WTC11 (cell line): ENCODE measurements at places on chromosomes 16 and 17. TPM values are rescaled to one million over a fixed set of nuclear protein-coding genes. Genes with fewer than 3 reads are reported as not detected.
A peak's percentile ranks its signal among the peaks of the same experiment; 100 is the strongest.

DNA sequence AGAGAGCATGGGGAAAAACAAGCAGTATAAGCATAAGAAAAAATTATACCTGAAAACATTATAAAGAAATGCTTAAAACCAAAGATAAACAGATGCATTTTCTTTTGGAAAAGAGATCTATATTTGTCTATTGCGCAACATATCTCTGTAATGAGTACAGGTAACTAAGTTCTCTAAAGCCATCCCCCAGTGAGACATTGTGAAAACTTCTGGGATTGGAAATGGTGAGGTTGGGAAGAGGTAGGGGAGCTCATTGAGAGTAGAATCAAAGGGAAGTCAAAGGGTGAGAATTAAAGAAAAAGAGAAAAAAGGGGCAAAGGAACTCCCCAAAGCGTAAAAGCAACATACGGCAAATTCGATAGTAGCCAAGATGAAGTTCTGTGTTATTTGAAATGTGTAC is 257.9 kb upstream of the RBFOX1 start:
- no peak for DNase-seq
- H3K27me3 ChIP-seq, result peaks cover 6% of the 10 kb centered on the region; the same call in 1 of the 2 replicates
- H3K4me3 ChIP-seq, result no peak overlapping the region
- H3K4me1 ChIP-seq, result no peaks in the 10 kb centered on the region

GRCh38 chr17:71983828-71984227 is 137.0 kb upstream of the SOX9 start:
- H3K36me3 ChIP-seq, result no peaks in the 10 kb centered on the region
- no peak overlapping the region for H3K4me3 ChIP-seq
- H3K4me1 ChIP-seq, result no peaks in the 10 kb centered on the region
- DNase-seq, result no peak

DNA sequence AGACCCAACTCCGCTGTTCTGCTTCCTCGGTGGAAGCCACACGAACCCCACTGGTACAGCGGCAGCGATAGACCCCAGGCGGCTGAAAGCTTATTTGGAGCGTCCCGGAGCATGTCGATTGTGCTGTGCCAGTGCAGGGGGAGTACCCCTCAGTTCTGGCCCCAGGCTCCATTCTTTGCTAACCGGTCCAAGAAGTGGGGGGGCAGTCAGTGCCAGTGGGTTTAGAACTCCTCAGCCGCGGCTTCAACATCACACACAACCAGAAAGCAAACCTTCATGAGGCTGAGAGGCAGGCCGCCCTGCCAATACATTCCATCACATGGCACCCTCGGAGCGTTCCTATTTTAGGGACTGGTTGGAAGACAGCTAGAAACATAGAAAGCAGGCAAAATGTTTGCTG is 1.7 kb upstream of the MNT start:
- H3K27ac ChIP-seq, result peak overlapping the region; percentile 85
- H3K4me1 ChIP-seq, result peaks cover 18% of the 10 kb centered on the region
- no peak for DNase-seq

- H3K4me1 ChIP-seq, result peaks cover 19% of the 10 kb centered on the region; the same call in 1 of the 2 replicates
- H3K27me3 ChIP-seq, result peaks cover 6% of the 10 kb centered on the region; the same call in 1 of the 2 replicates
- H3K4me3 ChIP-seq, result no peak overlapping the region
Measured at GRCh38 chr16:19482291-19482690, 39.6 kb downstream of the GDE1 start.

- peaks cover 24% of the 10 kb centered on the region for H3K4me1 ChIP-seq
- H3K4me3 ChIP-seq, result peak overlapping the region; percentile 76
- DNase-seq, result no peak
- H3K27me3 ChIP-seq, result no peaks in the 10 kb centered on the region
- peak overlapping the region; percentile 49; the same call in 1 of the 2 replicates for H3K27ac ChIP-seq
Measured at GRCh38 chr16:11743308-11744074, 834 bp upstream of the TXNDC11 start.

GRCh38 chr17:70352834-70353233 is 183.5 kb downstream of the KCNJ2 start:
- no peaks in the 10 kb centered on the region for H3K4me1 ChIP-seq
- no peak for DNase-seq
- no peaks in the 10 kb centered on the region for H3K36me3 ChIP-seq
- no peak overlapping the region for H3K27ac ChIP-seq
- no peak overlapping the region for H3K4me3 ChIP-seq

DNA sequence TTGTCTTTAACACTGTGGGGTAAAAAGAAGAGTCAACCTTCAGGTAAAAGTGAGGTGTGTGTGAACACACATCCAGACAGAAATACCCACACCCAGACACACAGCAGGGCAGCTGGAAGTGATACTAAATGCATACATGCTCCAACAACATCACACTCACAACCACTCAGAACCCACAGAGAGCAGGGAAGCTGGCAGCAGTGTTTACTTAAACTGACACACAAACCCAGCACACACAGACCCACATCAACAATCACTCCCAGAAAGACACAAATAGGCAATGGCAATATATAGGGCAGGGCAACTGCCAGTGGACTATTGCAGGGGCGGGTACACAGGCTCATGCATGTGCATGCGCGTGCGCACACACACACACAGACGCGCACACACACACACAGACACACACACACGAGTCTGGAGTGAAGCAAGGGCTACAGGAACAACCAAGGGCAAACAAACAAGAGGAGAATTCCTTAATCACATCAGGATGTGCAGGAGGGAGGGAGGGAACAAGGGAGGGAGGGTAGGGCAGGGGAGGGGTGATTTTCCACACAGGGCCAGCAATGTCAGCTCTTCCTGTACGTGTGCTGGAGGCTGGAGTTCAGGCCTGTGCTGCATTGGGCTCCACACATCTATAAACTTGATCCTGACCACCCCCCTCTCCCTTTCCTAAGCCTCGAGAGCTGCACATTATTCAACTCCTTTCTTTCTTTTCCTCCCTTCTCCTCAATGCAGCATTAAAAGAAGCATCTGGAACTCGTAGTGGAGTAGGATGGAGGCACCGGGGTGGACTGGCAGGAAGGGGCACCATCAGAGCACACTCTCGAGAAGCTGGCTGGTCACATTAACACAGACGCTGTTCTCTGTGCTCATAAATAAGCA is 30.1 kb downstream of the HIC1 start:
- H3K4me1 ChIP-seq, result peaks cover 15% of the 10 kb centered on the region
- H3K27ac ChIP-seq, result peak overlapping the region; percentile 76
- H3K36me3 ChIP-seq, result peaks cover 4% of the 10 kb centered on the region; the same call in 1 of the 2 replicates
- no peak overlapping the region for H3K4me3 ChIP-seq

- H3K27me3 ChIP-seq, result no peaks in the 10 kb centered on the region
- H3K27ac ChIP-seq, result peak overlapping the region; percentile 13; the same call in 1 of the 2 replicates
- no peaks in the 10 kb centered on the region; the same call in 1 of the 2 replicates for H3K4me1 ChIP-seq
- no peak for DNase-seq
- H3K4me3 ChIP-seq, result no peak overlapping the region
Measured at GRCh38 chr17:42853004-42853403, 2.0 kb downstream of the AOC3 start.

DNA sequence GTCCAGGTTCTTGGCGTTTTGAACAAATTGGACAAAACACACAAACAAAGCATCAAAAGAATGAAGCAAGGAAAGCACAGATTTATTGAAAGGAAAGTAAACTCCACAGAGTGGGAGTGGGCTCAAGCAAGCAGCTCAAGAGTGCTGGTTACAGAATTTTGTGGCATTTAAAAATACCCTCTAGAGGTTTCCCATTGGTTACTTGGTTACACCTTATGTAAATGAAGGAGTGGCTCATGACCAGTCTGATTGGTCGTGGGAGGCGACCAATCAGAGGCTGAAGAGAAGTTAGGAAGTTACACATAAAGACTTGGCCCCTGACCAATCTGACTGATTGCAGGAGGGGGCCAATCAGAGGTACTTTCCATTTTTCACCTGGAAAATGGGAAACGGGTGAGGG is 1373.8 kb upstream of the GOT2 start:
- no peaks in the 10 kb centered on the region for H3K27me3 ChIP-seq
- no peak overlapping the region for H3K4me3 ChIP-seq
- H3K4me1 ChIP-seq, result peaks cover 29% of the 10 kb centered on the region
- no peak for DNase-seq

GRCh38 chr16:85286066-85286831 is 174.0 kb upstream of the CIBAR2 start:
- H3K4me1 ChIP-seq, result peaks cover 3% of the 10 kb centered on the region; the same call in 1 of the 2 replicates
- no peak overlapping the region for H3K4me3 ChIP-seq
- DNase-seq, result no peak
- H3K27ac ChIP-seq, result no peak overlapping the region
- no peaks in the 10 kb centered on the region for H3K27me3 ChIP-seq

GRCh38 chr17:17613708-17614114 is 22.2 kb upstream of the PEMT start:
- no peaks in the 10 kb centered on the region for H3K27me3 ChIP-seq
- DNase-seq, result peak; percentile 75
- H3K27ac ChIP-seq, result no peak overlapping the region; the same call in 1 of the 2 replicates
- H3K4me3 ChIP-seq, result no peak overlapping the region
- peaks cover 26% of the 10 kb centered on the region for H3K4me1 ChIP-seq
- peaks cover 9% of the 10 kb centered on the region; the same call in 1 of the 2 replicates for H3K36me3 ChIP-seq

Gene SMIM36
- total RNA-seq, result not detected in 3 replicates
